Motor neuron (in vitro differentiated cells): ENCODE measurements at places on chromosomes 3 and 15.

DNA sequence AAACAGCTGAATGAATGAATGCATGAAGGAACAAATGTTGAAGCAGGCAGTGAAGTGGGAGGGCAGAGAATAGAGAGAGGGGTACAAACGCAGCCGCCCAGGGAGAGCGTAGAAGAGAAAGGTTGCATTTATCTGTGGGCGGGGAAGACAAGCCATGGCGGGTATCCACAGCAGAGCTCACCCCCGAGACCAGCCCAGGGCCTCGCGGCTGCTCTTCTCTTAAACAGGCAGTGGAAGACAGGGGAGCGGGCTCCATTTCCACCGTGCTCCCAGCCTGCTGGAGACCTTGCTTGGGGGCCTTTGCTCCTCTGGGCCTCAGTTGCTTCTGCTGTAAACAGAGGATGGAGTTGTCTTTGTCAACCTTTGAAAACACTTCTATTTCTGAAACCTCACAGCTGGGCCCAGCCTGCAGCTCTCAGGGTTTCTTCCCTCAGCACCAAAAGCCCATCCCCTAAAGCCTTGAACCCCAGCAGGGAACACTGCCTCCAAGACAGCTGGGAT, 259.5 kb downstream of the UACA start:
- ATAC-seq: no peak

- ATAC-seq: no peak
Observed at GRCh38 chr15:95770196-95770595, 560.3 kb upstream of the NR2F2 start.

DNA sequence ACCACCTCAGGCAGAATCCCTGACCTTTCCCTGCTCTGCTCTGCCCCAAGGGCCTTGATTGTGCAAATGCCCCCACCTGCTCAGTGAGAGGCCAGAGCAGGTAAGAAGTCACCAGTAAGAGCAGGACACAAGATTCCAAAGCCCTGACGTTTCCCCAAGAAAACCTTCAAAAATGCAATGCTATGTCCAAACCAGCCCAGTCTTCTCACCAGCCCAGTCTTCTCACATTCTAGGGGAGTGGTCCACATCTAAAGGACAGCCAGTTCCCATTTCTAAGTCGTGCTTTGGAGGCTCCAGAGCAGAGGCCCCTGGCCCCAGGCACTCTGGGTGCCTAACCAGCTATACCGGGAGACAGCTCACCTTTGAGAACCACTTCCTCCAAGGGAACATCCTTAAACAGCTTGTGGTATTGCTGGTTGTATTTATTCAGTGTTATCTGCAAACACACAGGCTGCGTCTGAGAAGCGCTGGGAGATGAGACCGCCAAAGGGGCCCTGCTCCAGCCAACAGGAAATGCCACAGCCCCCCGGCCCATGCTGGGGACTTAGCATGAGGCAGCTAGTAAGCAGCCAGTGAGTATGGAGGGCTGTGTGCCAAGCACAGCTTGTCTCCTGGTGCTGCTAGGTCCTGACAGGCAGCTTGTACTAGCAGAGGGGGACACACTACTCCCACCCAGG, 29.3 kb downstream of the GRAMD2A start:
- no peak for ATAC-seq

DNA sequence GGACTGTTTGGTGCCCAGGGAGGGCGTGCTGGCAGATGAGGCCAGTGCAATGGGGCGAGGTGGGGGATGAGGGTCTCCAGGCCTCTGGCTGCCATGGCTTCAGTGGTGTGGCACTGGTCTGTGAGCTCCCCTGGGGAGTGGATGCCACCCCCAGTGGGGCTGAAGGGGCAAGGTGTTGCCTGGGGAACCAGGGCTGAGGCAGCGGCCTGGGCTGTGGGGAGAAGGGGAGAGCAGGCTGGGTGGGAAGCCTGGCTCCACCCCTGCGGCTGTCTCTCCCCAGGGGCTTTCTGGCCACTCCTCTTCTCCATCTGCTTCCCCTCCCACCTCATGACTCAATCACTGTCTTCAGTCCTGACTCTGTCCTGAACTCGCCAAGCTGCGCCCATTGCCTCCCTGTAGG, 88.4 kb upstream of the TLE3 start:
- peak; percentile 75 for ATAC-seq

- no peak for ATAC-seq
Observed at GRCh38 chr3:171189394-171190080, 163.0 kb upstream of the SLC2A2 start.

DNA sequence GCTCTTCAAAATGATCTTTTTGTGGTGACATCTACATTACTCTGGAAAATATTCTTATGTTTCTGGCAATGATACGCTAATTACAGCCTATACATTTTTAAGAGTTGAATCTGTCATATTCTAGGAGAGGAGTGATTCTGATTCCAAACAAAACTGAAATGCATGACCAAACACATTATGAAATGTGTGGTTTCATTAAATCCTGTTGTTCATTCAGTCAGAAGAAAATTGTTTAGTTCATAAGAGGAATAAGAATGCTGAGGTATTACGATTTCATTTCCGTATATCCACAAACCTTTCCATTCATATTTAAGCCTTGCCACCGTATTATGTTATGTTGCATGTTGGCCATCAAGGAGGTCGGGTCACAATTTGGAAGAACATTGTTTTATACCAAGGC, 345.1 kb downstream of the FEZF2 start:
- ATAC-seq: no peak

DNA sequence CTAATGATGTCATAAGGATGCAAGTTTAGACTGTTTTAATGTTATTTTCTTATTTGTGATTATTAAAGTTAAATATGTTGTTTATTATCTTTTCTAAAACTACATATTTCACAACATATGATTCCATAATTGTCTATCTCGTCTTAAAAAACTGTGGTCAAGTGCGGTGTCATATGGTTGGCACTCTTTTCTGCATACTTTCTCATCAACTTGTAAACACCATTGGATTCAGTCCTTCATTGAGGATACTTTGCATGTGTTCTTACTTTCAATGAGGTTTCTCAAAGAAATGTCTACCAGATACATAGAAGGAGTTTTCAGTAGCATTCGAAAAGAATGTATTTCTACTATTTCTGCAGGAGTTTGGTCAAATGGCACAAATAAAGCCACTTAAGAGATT, 22.0 kb upstream of the ALPK3 start:
- no peak for ATAC-seq

GRCh38 chr15:84647726-84648125, 6.4 kb downstream of the WDR73 start:
- ATAC-seq: no peak

- ATAC-seq: no peak
Observed at GRCh38 chr3:4795905-4796304, 183.3 kb upstream of the BHLHE40 start.

DNA sequence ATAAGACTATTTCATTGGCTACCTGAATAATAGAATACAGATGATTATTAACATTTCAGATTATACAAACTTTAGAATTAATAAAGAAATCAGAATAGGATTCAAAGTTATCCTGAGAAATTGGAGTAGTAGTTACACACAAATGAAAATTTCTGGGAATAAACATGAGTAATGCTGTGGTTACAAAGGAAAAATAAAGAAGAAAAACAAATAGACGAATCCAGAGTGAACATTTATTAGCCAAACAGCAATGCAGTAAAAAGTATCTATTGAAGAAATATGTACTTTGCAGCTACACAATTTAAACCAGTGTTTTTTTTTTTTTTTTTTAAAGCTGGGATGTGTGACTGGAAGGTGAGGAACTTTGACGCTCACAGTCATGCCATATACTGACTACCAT, 1159.2 kb downstream of the TUSC7 start:
- ATAC-seq: no peak

DNA sequence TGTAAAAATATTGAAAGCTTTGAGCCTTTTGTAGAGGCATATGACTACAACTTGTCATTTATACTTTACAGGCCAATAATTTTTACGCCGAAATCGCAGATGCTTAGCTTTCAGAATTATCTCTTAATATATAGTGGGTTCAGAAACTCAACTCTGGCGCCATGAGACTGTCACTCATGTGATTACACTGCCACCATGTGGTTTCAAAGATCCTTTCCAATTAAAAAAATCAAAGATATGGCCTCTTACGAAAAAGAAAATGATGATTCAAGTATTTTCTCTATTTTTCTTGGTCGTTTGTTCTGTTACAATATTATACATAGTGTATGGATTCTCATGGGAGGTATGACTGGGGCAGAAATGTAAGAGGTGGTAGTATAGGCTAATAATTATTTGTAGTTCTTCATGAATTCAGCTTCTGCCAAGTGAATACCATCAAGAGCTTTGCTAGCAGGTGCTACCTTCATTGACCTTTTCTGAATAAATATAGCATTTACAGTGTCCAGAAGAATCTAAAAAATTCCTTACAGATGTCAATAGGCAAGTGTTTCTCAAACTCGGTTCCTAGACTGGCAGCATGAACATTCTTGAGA, 751.7 kb upstream of the GOLIM4 start:
- ATAC-seq: peak; percentile 70

GRCh38 chr15:47486040-47486439, 231.3 kb upstream of the SEMA6D start:
- no peak for ATAC-seq

GRCh38 chr3:138188013-138188730, 1.1 kb downstream of the ARMC8 start:
- no peak for ATAC-seq

DNA sequence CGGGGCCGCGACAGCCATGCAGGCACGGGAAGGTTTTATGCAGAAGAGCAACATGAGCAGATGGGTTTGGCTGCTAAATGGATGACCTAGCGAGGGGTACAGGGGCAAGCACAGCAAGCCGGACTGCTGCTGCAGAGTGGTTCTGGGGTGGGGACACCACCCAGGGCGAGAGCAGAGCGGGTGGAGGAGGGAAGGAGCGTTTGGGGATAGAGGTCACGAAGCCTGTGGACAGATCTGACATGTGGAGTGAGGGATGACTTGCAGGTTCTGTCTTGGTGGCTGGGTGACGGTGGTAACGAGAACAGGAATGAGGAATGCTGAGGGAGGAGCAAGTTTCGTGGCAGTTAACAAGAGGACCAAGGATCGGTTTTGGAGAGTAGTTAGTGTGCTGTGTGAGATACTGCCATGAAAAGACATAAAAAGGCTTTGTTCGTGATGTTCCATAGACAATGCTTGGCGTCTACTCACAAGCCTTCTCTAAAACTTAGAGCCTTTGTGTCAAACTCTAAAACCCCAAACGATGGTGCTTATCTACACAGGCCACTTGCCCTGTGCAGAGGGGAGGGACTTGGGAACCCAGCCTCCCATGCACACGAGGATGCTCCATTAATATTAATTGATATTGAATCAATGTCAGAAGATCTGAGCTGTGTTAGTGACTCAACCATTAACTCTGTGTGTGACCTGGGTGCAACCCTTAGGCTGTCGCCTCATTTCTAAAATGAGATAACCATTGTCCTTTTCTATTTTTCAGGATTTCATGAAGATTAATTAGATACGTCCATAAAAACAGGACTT, 132.7 kb upstream of the SLC2A2 start:
- ATAC-seq: no peak

DNA sequence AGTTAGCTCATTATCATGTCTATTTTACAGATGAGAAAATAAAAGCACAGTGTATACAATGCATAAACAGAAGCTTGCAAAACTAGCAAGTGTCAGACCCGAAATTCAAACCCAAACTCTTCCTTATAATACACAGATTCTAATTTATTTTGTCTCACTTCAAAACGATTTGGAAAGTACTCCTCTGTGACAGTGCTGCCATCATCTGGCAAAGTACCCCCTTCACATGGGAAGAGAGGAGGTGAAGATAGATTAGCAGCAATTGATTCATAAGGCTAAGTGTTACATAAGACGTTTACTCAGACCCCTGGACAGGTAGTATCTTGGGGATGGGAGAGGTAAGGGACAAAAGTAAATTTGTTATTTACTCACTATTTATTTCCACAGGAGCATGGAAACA, 744.0 kb upstream of the SGO1 start:
- no peak for ATAC-seq

- no peak for ATAC-seq
Observed at GRCh38 chr15:60531801-60532200, 52.9 kb upstream of the ICE2 start.

DNA sequence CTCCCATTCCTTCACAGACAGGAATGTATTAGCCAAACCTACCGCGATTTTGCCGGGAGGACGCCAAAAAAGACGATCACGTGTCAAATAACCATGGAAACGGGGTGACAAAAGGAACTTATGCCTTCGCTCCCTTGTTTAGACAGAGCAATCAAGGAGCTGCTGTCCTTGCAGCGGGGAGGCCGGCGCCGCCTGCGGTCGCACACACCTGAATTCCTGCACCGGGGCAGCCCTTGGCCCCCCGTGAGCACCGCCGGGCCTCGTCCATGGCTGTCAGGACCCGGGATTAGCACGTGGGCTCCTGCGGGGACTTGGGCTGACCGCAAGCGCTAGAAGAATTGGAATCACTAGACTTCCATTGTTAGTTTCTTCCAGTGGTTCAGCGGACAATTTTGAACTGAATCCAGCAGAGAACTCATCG, 193.1 kb downstream of the SHQ1 start:
- ATAC-seq: peak; percentile 59

GRCh38 chr15:72203507-72203837, 5.9 kb upstream of the GRAMD2A start:
- peak; percentile 49 for ATAC-seq

GRCh38 chr3:78647726-78648125, 1120.1 kb downstream of the ROBO1 start:
- ATAC-seq: peak; percentile 48

- ATAC-seq: peak; percentile 16
Observed at GRCh38 chr15:45402955-45403877, 24.9 kb upstream of the GATM start.

DNA sequence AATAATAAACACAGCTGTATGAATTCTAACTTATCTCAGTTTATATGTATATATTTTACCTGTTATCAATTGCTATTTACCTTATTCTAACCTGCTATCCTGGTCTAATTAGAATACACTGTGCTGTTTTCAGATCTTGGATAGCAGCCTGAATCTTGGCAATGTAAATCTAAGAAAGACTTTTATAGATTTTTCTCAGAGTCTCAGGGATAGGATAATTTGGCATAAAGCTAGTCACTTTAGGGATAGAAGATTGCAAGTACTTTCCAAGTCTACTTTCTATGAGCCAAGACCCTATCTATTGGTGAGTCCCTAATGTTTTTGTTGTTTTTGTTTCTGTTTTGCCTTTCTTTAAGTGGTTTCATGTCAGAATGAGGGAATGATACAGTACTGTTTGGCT, 695.7 kb downstream of the NAALADL2 start:
- ATAC-seq: no peak

DNA sequence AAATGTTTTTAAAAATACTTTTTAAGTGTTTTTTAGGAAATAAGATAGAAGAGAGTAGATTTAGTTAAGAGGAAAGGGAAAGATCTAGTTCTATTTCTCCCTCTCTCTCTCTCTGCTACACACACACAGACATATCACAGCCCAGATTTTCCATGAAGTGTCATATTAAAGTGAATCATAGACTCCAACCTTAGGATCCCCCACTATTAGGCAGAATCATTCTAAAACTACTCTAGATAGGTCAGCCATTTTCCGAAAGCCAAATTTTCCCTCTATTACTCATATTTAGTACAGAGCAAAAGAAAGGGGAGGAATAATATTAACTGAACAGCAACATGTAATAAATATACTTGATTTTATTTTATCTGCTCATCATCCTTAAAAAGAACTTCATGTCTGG, 45.1 kb upstream of the RSL24D1 start:
- ATAC-seq: no peak

GRCh38 chr3:190258634-190259033, 63.6 kb downstream of the CLDN1 start:
- peak; percentile 100 for ATAC-seq

GRCh38 chr3:8872261-8872660, 91.0 kb downstream of the RAD18 start:
- no peak for ATAC-seq
